NCI-H1694 treated with DMSO at 0.1 percent for 48 hours (cell line): ENCODE measurements at places on chromosomes 5 and 9.
A peak's percentile ranks its signal among the peaks of the same experiment; 100 is the strongest.

DNA sequence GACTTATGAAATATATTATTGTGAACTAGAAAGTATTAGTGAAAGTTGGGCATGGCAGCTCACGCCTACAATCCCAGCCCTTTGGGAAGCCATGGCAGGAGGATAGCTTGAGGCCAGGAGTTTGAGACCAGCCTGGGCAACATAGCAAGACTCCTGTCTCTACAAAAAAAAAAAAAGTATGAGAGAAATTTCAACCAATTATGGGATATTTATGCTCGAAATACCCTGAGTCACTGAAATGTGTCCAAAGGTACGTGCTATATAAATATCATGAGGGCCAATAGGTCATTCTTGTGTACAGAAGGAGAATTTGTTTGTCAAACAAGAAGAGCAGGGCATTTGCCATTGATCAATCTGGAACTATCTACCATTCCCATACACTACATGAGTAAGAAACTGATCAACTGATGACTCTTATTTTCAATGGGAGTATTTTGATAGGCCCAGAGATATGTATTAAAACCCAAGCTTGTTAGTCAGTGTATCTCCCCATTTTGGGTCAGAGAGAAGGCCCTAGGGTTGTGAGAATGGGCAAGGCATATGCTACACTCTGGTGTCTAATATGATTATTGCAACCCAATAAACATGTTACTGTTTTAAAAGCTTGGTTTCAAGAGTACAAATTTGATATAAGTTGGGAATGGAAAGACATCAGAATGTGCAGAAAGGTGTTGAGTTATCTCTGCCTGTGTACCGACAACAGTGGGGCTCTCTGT lies 21.7 kb upstream of the HOMER1 start:
- no peak for DNase-seq

DNA sequence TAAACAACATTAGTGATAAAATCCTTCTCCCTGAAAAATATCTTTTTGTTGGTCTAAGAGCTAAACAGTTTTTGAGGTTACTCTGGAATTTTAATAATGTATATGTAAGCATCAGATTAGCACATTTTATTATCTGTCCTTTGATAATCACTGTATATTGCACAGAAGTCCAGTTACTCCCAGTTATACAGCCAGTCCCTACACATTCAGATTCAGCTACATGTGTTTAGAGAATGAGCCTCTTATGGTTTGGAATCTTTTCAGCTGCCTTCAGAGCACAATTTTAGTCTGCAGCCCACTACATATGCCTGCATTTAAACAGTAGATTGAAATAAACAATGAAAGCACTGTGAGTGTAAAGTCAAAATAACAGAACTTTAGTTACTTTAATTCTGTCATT lies 438.2 kb downstream of the ARHGEF28 start:
- no peak for DNase-seq

DNA sequence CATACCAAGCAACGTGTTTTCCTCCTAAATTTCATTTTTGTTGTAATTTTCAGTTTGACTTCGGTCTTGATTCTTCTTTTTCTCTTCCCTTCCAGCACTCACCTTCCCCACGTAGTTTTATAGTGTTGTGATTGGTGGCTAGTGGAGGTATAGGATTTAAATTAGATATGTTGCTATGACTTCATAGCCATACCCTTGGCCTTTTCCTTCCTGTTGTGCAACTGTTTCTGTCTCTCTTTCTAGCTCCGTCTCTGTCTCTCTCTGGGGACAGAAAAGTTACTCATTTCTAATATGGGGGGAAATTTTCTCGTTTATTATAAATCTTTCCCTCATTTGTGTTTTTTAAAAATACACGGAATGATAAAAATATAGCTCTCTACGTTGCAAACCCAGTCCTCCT lies 20.6 kb upstream of the C5orf24 start:
- no peak for DNase-seq

- DNase-seq, result no peak
These were observed 368.7 kb downstream of the EBF1 start for GRCh38 chr5:158731014-158731413.

DNA sequence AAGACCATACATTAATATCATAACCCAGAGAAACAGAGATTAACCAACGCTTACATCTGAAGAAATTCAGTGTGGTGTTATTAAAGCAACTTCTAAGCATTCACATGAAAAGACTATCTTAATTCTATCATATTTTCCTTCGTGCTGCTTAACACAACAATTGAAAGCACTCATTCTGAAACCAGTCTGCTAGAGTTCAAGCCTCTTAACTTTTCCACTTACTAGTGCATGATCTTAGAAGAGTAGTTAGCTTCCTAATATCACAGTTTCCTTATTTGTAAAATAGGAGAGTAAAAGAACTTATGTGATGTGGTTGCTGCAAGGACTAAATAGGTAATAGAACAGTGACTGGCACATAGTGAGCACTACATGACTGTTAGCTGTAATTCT lies 379.3 kb downstream of the TRIM36 start:
- DNase-seq, result no peak

GRCh38 chr5:126138281-126138931 lies 284.8 kb upstream of the GRAMD2B start:
- no peak for DNase-seq

DNA sequence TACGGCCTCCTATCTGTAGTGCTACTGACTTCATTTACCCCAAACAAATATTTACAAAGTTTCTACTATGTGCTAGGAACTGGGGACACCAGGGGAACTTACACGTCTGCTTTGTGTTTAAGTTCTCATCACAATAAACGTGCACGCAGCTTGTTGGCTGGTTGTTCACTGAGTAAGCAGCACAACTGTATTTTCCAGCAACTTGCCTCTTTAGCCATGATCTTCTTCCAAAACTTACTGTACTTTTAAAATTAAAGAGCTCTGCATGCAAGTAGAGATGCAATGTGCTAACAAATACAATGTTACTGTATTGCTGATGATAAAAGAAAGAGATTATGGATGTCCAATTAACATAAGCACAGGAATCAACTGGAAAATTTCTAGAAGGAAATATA lies 62.8 kb downstream of the RAPGEF1 start:
- DNase-seq, result no peak

- DNase-seq, result no peak
These were observed 23.8 kb upstream of the IQGAP2 start for GRCh38 chr5:76379316-76379715.

- no peak for DNase-seq
These were observed 32.1 kb downstream of the MTMR12 start for GRCh38 chr5:32280656-32281081.

GRCh38 chr9:132185073-132186009 lies 23.5 kb downstream of the NTNG2 start:
- DNase-seq, result no peak

DNA sequence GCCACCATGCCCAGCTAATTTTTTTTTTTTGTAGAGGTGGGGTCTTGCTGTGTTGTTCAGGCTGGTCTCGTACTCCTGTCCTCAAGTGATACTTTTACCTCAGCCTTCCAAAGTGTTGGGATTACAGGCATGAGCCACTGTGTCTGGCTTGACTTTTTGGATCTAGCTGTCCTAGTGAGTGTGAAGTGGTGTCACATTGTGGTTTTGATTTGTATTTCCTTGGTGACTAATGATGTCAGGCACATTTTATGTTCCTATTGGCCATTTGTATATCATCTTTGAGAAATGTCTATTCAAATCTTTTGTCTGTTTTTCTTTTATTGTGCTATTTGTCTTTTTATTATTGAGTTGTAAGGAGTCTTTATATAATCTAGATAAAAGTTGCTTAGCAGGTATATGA lies 53.5 kb upstream of the MCCC2 start:
- DNase-seq, result no peak

DNA sequence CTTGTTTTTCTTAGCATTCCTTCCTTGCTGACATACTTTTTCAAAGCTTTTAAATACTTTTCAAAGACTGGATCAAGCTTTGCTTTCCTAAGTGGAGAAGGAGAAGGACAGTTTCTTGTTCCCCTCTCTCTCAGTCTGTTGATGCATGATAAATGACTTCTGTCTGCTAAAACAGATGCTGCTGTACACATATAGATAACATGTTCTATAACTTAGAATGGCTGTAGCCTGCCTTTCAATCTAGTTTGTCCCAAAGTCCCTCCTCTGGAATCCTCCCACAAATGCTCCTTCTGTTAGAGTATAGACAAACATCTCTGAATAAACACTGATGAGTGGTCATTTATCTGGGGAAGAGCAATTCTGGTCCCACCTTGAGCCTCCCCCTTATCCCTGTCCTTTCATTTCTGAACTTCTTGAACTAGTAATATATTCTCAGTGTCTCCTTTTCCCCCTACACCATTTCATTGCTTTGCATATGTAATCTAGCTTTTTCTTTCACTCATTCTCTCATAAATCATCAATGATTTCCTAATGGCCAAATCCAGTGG lies 5.4 kb upstream of the HEMGN start:
- DNase-seq, result no peak

DNA sequence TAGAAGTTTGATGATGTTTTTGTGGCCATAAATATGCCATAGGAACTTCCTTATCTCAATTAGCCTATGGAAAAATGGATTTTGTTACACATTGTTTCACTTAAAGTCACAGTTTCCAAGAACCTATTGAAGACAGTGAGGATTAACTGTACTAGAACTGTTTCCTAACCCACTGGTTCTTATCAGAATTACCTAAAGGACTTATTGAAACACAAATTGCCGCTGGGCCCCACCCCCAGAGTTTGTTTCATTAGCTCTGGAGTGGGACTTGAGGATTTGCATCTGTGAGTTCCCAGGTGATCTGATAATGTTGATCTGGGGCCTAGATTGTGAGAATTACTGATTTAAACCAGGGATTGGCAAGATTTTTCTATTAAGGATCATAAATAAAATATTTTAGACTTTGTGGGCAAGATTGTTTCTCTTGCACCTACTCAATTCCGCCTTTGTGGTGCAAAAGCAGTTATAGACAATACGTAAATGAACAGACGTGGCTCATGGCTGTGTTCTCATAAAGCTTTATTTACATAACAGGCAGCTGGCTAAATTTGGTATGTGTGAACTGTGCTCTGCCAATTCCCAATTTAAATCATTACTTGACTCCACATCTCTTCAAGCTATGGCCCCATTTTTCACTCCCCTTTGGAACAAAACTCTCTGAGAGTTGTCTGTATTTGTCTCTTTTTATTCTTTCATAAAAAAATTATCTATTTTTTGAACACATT lies 9.3 kb downstream of the JAK2 start:
- DNase-seq, result no peak

- no peak for DNase-seq
These were observed 52.4 kb downstream of the MELK start for GRCh38 chr9:36625006-36625615.

- DNase-seq, result no peak
These were observed 174.6 kb downstream of the MAPKAP1 start for GRCh38 chr9:125532412-125532811.

DNA sequence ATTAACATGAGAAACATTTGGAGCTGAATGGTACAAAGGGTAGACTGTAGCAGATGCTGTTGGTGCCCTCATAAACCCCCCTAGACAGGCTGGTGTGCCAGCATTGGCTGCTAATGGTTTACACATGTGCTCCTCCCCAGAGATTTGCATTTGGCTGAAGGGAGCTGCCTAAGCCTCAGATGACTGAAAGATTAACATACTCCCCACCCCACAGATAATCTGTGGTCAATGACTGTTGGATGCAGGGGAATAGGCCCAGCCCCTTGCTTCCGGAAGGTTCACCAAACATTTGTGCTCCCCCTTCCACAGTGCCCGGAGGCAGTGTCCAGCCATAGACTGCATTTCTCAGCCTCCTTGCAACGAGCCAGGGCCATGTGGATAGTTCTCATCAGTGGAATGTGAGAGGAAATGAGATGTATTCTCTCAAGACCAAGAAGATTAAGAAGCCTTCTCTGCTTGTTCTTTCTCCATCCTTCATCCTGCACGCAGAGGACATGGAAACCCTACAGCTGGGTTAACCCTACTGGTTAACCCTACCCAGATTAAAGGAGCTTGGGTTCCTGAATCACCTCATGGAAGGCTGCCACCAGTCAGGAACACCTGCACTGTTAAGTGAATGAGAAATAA lies 79.6 kb downstream of the PHAX start:
- peak; percentile 95 for DNase-seq

GRCh38 chr5:133147815-133148567 lies 96.2 kb downstream of the HSPA4 start:
- DNase-seq, result no peak

DNA sequence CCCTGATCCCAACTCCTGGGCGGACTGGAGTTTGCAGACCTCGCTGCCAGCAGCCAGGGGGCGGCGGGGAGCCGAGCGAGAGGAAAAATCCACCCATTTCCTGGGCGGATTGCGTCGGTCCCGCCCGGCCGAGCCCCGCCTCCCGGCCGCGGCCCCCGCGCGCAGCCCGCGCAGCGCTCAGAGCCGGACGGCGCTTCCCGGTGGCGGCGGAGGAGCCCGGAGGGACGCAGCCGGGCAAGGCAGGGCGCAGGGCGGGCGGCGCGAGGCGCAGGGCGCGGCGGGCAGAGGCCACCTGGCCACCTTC lies at the start of gene OLFM1:
OLFM1 (plus strand) TSS at position 180 of the 304 bp plus-strand sequence. CDS start 322 bp downstream, outside the sequence.
- no peak for DNase-seq

DNA sequence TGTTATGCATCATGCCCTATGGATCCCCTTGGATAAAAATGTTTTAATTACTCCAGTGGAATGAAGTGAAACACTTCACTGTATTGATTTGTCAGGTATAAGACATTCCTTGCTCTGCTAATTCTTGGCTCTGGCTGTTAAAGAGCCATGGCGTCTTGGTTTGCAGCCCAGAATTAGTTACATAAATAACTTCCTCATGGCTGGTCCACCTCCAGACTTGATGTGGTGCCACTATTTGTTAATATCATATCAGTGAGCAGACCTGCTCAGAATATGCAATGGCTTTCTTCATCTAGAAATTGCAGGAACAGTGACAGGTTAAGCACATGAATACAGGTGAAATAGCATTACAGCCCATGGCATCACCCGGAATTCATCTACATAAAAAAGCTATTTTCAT lies 446.9 kb upstream of the GRIN3A start:
- no peak for DNase-seq

- no peak for DNase-seq
These were observed 144.4 kb downstream of the NSG2 start for GRCh38 chr5:174189654-174190541.
